ENCODE measurements at places on chromosomes 2 and 18.

- no peak for DNase-seq
Observed at GRCh38 chr18:13474336-13474735, 252.0 kb downstream of the FAM210A start.

- no peak for DNase-seq
Observed at GRCh38 chr2:10170256-10170655, 47.7 kb downstream of the RRM2 start.

- DNase-seq = no peak
Observed at GRCh38 chr2:86352727-86353221, 15.3 kb upstream of the REEP1 start.

GRCh38 chr2:76128622-76129021 lies 417.9 kb upstream of the GCFC2 start:
- no peak for DNase-seq

DNA sequence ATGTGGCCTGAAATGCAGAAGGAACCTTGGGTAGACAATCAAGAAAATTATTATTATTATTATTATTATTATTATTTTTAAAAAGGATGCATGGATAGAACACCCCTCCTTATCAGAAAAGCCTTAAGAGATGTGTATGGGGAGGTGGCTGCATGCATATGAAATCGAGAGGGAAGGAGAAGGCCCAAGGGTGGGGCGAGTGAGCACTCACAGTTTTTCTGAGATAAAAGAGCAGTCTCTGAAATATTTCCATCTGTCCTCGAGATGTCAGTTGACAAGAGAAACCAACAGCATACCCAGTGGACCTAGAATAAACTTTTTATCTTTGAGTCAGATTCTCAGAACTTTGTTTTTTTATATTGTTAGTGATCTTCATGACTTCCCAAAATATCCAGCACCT lies 282.9 kb downstream of the GPD2 start:
- no peak for DNase-seq

DNA sequence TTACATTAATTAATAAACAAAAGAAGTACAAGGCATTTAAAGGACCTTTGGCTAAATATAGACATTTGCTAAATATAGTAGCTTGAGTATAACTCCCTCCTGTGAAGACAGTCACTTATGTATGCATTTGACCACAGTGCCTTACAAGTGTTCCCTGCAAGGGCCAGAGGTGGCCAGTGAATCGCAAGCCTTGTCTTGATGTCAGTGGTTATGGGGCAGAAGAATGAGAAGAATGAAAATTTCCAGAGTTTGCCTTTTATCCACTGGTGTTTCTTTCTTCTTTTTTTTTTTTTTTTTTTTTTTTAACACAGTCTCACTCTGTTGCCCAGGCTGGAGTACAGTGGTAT lies 1.8 kb downstream of the LRRFIP1 start:
- no peak for DNase-seq

GRCh38 chr2:181073896-181074295 lies 93.5 kb downstream of the UBE2E3 start:
- no peak for DNase-seq

GRCh38 chr2:45093181-45093580 lies 83.9 kb upstream of the SIX2 start:
- DNase-seq = no peak

GRCh38 chr2:59032499-59032898 lies 791.4 kb upstream of the FANCL start:
- DNase-seq = no peak

DNA sequence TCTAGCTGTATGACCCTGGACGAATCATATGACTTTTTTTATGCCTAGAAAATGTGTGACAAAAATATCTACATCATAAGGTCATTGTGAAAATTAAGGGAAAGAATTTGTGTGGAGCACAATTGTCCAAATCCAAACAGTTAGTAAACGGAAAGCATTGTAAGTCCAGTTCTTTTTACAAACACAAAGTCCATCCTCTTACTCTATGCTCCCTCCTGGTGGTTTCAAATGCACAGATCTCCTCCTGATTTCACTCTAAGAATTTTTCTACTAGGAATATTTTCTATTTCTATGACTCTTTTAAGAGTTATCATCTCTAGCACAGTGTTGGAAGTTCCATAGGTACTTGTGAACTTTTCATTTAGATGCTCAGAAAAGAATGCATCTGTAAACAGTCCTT lies 125.2 kb upstream of the ARL5A start:
- no peak for DNase-seq

GRCh38 chr2:106160786-106161261 lies 33.3 kb downstream of the UXS1 start:
- DNase-seq = peak; percentile 72
